ENCODE measurements at places on chromosomes 2 and 18. TPM values are rescaled to one million over a fixed set of nuclear protein-coding genes. Genes with fewer than 3 reads are reported as not detected.

Gene GTF2A1L
- total RNA-seq: not detected

Gene CLEC4F
- total RNA-seq: 0.48 TPM

GRCh38 chr2:215937190-215937589, 76.2 kb downstream of the MREG start:
- no peak for DNase-seq

DNA sequence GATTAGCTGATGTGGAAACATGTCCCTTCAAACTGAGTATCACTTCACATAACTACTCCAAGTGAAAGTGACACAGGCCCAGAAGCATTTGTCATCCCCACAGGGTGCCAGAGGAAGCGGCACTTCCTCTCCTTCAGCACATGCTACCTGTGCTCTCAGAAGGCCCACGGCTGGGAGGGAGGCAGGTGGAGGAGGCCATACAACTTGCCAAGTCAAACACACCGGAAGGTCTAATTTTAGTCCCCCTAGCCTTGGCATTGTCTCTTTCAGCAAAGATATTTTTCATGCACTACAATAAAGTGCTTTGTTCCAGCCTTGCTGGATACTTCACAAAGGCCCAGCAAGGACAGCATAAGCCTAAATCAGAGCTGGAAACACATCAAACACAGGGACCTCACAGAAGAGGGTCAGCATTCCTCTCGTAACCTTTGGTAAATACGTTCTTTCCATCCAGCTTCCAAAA, 38.0 kb downstream of the VSNL1 start:
- DNase-seq: no peak

Gene AOX1
- total RNA-seq: 220 TPM

GRCh38 chr2:202749477-202749876, 114.7 kb downstream of the FAM117B start:
- no peak for DNase-seq

- peak; percentile 49 for DNase-seq
Observed at GRCh38 chr2:1482253-1482675, 69.0 kb downstream of the TPO start.

Gene MYCN
- total RNA-seq: 0.29 TPM

Gene KATNAL2
- 4.8 TPM for total RNA-seq

Gene KCNF1
- total RNA-seq: 0.13 TPM

Gene COLEC11
- 5.5 TPM for total RNA-seq

DNA sequence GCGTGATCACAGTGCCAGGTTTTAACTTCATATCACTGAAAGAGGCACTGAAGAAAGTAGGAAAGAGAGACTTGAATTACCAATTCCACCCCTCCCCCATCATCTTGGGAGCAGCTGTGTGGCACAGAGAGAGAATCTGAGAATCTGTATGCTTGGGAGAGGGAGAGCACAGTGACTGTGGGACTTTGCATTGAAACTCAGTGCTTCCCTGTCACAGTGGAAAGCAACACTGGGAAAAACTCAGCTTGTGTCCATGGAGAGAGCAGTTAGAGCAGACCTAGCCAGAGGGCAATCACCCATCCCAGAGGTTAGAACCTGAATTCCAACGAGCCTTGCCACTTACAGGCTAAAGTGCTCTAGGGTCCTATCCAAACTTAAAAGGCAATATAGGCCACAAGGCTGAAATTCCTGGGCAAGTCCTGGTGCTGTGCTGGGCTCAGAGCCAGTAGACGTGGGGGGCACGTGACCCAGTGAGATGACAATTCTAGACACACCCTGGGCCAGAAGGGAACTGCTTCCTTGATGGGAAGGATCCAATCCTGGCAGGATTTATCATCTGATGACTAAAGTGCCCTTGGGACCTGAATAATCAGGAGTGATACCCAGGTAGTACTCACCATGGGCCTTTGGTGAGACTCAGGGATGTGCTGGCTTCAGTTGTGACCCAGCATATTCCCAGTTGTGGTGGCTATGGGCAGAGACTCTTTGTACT, 15.5 kb upstream of the ABCB11 start:
- no peak for DNase-seq
